Memory B cell (primary cell): ENCODE measurements at places on chromosomes 3 and 15.

DNA sequence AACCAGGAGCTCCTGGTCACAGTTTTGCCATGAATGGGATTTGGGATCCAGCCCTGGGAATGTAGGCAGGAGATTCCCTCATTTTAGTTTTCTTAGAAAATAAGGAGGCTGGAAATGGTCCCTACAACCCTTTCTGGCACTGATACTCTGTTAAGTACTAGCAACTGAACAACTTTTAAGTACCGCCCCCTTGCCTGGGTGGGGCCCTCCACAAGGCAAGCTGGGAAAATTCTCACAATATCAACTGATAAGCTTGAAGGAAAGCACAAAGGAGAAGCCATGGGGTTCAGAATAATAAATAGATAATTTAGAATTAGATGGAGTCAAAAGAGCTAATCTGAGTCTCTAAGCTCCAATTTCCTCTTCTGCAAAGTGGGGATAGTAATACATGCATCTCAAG is 4.2 kb upstream of the DGKG start:
- DNase-seq = no peak

DNA sequence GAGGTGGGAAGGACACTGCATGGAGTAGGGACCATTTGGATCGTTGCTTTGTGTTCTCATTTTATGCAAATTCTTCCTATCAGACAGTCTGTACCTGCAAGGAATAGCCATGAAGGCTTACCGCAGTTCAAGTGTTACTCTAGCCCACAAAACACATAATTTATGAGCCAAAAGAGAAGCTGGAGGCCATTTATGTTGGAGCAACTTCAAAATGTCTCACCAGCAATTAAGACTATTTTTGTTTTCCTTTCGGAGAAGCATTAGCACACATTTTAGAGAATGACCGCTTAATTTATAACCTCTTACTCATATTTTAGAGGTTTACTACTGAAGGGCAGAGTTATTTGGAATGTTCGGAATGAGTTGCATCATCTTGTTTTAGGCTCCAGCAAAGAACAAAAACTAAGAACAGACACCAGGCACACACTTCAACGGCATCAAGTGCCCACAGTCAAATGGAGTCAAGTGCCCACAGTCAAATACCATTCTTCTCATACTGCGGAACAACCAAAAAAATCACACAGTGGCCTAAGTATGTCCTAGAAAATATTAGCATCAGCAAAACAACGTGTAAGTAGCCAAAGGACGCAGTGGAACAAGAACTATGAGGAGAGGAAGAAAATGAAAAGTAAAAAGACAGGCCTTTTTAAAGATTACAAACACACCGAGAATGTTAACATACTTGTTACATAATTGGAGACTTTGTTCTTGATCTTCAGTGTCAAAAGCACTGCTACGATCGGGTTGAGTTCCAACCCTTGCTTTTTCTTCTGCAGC is 17.5 kb upstream of the GOLGA8J start:
- no peak for DNase-seq

- no peak for DNase-seq
Measured at GRCh38 chr15:35757361-35757760, 211.4 kb upstream of the DPH6 start.

DNA sequence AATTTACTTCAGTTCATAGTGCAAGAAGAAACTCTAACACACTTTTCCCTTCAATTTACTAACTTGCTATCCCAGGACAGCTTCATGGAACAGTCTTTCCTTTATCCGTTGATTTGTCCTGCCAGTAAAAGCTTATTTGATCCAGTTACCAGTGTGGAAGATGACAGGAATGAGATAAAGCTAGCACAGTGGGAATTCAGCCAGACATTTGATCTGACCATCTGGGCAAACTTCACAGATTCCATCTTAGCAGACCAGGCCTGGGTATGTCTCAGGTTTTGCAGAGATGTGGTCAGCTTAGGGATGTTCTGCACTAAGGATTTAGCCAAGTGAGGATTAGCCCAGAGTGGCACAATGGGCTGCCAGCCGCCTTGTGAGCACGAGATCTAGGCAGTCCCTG is 19.7 kb downstream of the CEMIP start:
- no peak for DNase-seq

DNA sequence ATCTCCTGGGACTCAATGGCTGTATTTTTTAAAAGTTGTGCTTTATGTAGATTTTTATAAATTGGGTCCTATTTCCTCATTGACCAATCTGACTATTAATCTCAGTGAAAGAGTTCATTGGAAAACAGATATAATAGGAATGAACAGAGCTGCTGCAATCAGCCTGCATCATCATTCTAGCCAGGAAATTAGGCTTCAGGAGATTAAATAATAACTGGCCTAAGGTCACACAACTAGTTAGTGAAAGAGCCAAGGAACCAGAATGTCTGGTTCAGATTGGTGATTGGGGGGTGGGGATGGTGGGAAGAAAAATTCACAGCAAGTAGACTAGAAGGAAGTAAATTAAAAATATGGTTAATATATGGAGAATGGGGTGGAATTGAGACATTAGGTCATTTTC is 180.9 kb upstream of the ROPN1 start:
- DNase-seq = no peak

DNA sequence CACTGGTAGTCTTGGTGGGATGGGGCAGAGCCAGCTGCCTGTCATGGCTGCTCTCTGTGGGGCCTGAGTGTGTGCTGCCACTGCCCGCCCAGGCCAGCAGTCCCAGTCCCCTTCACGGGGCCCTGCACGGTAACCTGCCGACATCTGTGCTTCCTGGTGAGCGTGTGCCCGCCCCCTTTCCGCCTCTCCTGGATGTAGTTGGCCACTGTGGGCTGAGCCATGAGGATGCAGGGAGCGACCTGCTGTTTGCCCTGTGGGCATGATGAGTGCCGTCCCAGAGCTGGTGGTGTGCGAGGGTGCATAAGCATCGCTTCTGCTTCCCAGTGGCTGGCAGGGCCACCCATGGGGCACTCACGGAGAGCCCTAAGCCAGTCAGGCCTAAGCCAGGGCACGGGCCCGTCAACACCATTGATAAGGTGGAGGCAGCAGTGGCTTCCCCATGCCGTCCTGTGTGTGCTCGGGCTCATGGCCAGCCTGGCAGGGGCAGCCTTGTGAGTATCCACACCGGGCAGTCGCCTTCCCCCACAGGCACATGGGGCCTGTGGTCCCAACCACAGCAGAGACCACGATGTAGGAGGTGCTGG is 14.6 kb downstream of the PLXNA1 start:
- DNase-seq = no peak

- no peak for DNase-seq
Measured at GRCh38 chr3:134904776-134905646, 110.0 kb downstream of the EPHB1 start.

- no peak for DNase-seq
Measured at GRCh38 chr15:89958107-89958805, 42.9 kb upstream of the ZNF710 start.

GRCh38 chr3:137768361-137769321 is 4.5 kb downstream of the SOX14 start:
- no peak for DNase-seq

DNA sequence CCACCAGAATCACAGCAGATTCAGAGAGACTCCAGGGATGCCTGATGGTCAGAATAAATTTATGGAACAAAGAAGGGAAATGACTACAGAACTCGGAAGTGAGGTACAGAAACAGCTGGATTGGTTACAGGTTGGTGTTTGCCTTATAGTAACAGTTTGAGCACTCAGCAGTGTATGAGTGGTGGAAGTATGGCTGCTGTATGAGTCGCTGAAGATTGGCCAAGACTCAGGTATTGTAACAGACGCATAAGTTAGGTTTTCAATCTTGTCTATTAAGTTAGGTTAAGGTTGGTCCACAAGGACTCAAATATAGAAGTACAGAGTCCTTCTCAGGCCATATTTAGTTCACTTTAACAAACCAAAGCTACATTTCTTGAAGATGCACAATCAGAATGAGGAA is 33.1 kb downstream of the ATP13A5 start:
- DNase-seq = no peak

- DNase-seq = no peak
Measured at GRCh38 chr3:127750226-127751031, 71.9 kb downstream of the MGLL start.

DNA sequence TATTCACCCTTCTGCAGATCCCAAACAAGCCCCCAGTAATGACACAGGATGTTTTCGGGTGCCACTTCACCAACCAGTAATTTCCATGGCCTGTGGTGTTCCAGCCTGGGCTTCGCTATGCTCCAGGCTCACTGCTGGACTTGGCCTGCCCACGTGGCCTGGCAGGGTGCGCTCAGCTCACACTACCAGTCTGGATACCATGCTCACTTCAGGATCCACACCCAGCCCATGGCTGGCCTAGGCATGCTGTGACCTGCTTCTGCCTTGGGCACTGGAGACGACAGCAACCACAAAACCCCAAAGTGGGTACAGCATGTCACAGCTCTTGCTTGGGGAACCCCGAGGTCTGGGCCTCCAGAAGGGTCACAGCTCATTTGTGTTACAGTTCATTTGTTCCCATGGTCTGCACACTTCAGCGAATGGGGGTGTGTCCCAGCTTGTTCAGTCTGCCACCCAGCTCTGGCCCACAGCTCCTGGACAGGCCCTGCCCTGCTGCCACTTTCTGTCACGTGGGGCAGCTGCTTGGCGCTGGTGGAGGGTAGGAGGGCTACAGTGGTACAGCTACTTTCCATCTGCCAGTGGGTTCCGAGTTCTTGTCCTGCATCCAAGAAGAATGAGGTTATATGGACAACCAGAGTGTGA is 650.8 kb downstream of the MCTP2 start:
- no peak for DNase-seq

DNA sequence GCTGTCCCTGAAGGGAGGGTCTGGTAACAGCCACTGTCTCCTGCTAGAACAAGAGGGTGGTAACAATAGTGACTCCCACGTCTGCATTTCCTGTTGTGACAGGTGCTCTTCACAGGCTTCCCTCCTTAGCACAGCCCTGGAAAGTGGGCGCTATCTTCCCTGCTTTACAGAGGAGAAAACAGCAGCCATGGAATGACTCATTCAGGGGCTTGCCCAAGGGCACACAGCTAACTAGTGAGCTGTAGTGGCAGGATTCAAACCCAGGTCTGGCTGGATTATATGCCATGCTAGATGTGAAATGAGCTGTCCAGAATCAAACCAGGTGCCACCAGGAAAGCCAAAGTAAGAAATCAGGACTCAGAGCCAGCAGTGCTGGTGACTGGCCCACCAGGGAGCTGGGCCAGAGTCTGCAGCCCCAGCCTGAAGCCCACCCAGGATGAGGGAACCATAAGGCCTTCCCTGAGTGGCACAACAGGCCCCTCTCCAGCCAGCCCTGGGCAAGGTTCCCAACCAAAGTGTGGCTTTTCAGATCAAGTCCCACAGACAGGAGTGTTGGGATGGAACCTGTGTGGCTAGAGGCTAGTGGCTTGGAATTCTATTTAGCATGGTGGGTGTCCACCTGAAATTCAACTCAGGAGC is 102.4 kb downstream of the ETFA start:
- no peak for DNase-seq

DNA sequence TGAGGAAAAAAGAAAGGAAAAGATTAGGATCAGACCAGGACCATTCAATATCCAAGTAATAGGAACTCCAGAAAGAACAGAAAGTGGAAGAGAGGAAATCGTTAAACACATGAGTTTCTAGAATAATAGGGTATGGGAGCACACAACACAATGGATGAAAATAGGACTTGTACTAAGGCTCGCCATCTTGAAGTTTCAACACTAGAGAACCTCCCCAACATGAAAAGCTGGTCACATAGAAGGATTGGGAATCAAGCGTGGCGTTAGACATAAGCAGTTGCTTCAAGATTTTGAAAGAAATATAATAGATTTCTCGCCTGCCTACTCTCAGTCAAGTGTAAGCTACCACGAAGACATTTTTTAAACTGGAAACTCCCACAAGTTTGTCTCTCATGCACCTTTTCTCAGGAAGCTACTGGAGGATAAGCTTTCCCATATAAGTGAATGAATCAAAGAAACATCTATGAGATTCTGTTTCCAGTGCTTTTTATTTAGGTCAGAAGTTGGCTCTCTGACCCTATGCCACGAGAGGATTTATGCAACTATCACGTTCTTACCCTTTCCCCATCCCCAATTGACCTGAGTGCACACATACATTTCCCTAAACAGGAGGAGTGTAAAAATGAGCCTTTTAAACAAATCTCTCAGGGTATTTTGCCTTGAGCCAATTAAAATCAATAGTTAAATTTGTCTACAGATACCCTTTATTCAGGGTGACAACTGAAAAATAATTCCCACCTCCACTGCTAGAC is 45.2 kb downstream of the GHSR start:
- DNase-seq = no peak

- DNase-seq = no peak
Measured at GRCh38 chr15:29678504-29679034, 143.7 kb downstream of the TJP1 start.
